Activated CD4-positive, alpha-beta memory T cell treated with anti-CD3 and anti-CD28 coated beads, Interleukin-2, amount 10 ng/mL, durations not matched to agents 7 days and 5 days (primary cell): ENCODE measurements at places on chromosomes 3 and 15. TPM values are rescaled to one million over a fixed set of nuclear protein-coding genes. Genes with fewer than 3 reads are reported as not detected.

KLHL40 gene
- not detected for total RNA-seq

CILP gene
- total RNA-seq, result not detected

GRCh38 chr15:52731732-52732470 lies 52.7 kb upstream of the ATOSA start:
- DNase-seq, result no peak

DNA sequence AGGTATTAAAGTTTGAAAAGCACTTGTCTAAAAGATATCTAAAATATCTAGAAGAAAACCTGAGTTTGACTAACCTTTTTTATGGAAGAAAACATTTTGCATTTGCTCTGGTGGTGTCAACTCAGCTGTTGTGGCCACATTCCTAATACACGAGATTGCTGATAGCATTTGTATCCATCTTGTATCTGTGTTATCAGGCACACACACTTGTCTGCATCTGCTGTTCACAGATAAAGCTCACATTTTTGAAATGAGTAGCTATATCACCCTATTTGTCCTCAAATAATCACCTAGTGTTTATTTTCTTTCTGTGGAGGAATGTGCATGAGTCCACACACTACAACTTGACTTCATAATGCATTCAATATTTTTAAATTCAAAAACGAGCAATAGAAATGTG lies 632.3 kb upstream of the NR2F2 start:
- DNase-seq, result no peak
